ENCODE measurements at places on chromosomes 4 and X.

DNA sequence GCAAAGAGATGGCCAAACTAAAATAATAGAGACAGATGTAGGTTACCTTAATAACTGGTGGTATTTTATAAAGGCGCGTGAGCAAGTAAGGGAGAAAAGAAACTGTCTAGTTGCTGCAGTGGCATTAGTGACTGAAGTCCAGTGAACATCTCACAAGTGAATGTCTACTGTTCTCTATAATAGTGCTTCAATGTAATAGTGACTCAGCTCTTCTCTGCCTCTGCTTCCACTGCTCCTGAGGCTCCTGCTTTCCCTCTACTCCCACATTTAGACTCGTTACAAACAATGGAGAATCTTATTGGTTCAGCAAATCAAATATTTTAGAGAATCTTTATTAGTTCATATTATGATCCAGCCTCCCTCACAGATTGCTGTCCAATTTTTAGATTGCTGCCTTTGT, 779.1 kb upstream of the HTR2C start:
- DNase-seq: no peak

DNA sequence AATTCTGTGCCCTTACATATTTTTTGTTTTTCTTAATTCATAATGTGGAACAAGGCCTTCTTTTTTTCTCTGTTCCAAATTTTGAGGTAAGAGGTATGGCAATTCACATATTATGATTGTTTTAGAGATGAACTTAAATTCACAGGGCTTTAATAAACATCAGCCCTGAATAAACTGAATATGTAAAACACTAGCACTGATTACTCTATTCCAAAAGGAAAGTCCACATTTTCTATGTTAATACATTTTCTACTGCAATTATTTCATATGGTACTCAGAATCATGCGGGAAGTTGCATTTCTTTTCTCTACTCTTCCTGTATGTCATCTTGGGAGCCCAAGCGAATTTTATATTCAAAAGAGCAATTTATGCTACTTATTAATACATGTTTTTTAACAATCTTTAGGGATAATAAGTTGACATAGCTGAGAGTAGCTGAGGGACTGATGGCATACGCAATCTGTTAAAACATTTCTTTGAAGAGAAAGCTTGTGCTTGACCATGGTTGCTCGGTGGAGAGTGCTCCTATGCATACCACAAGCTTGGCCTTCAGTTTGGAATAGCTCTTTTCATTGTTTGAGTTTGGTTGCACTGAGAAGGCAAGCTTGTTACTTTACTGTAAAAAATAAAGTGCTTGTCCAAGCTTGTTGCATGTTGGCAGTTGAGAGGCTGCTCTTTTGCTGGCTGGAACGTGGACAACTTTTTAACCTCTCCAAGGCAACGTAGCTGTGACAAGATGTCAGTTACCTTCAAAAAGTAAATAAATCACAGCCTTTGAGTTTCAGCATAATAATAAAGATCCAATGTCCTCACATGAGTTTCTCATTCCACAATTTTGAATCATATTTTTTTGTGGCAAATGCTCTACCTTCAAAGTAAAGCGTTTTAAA, 196.3 kb upstream of the SPRY1 start:
- no peak for DNase-seq

DNA sequence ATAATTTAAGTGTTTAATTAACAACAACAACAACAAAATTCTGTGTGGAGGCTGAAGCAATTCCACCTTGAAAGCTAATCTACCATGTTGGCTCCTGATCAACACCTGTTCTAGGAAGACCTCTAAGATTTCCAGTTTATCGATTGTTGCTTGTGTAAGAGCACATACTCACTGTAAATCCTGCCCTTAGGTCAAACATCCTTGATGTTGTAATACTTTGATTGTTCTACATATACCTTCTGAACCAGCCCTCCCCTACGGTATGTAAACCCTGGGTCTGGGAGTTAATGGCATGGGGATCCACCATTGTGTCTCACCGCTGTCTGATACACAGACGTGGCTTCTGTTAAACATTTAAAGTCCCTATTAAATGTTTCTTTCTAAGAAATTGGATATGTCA, 73.2 kb downstream of the RASL11B start:
- DNase-seq: no peak

DNA sequence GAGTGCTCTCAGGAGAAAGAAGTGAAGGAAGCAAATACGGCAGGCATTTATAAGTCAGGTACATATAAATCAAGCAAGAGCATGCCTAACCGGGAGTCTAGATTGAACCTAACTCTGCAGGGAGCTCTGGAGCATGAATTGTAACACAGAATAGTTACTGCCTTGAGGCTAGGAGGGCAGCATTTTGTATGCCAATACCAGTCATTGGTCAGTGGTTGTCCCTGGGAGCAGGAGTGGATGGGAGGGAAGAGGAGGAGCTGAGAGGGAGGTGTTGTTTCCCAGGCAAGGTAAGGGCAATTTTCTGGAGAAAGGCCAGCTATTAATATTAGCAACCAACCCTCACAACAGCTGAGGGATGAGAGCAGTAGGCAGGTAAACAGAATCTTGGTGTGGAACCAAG, 224.7 kb upstream of the DCAF8L1 start:
- DNase-seq: no peak

- DNase-seq: no peak
Observed at GRCh38 chrX:108426262-108426661, 12.0 kb downstream of the COL4A6 start.

- DNase-seq: no peak
Observed at GRCh38 chr4:39621582-39621981, 17.1 kb downstream of the SMIM14 start.

DNA sequence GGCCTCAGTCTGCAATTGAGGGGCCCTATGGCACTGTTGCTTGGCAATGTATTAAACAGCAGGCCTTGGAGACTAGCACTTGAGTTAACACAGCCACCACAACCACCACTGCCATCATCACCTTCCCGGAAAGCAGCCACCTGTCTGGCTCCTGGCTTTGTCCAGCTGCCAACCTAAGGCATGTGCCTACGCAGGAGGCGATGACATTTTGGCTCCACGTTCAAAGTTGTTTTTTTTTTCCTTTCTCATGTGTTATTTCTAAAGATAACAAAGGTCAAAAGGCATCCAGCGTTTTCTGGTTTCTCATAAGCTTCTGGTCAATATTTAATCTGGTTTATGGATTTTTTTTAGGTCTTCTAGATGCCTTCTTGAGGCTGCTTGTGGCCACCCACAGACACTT, 7.5 kb downstream of the CLDN2 start:
- DNase-seq: no peak

DNA sequence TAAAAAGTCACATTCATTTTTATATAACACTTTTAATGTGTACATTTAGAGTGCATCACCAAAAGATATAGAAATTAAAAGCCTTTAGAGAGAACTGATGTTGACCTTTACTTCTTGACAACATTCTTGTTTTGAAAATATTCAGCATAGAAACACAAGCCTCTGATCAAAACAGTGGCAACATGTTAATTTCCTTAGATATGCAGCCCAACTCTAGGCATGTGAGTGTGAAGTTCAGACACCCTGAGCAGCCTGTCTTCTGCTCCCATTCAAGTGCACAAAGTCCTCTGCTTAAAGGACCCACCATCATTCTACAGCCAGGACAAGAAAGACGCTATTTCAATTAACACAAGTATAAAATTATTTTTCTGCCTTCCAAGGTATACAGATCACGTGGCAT, 60.0 kb downstream of the PPP3CA start:
- no peak for DNase-seq

- no peak for DNase-seq
Observed at GRCh38 chrX:111470681-111471403, 40.6 kb upstream of the SERTM2 start.

DNA sequence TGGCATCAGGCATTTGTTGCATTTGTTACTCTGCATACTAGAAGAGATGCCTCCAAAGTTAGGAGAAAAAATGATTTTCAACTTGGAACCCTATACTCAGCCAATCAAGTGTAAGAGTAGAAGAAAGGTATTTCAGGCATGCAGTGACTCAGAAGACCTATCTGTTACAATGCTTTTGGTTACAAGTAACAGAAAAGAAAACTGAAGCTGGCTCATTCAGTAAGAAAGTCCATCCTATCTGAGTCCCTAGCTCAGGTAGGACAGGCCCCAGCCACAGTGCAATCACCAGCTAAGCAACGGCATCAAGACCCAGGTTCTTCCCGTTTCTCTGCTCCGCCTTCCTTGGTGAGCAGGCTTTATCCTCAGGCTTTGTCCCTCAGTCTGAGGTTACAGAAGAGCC, 23.3 kb downstream of the MECP2 start:
- no peak for DNase-seq

DNA sequence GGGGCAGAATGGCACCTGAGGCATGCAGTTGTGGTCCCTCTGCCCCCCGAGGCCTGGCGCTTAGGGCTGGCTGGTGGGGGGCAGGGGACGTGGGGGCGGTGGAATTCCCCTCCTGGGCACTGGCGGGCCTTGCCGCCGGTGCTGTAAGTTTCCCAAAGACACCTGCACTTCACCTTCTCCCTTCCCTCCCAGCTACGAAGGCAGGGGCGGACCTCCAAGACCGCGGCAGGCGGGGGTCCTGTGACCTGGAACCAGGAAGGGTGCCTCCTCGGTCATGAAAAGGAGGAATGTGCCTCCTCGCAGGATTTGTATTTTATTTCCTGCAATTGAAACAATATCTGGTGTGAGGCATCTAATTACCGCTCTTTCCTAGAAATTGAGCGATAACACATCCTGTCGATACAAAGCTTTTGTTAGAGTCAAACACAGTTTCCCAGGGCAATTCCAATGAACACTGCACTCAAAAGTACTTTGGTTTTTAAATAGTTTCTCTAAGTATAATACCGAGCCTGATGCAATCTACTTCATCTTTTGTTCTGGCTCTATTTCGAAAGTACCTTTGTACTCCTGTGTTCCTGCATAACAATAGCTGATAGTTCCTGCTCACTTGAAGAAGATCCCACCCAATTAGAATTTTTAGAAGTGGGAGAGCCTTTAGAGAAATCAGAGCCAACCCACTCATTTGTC, 12.3 kb upstream of the ADRA2C start:
- no peak for DNase-seq

- DNase-seq: no peak
Observed at GRCh38 chr4:146159384-146160058, 16.0 kb upstream of the LSM6 start.

DNA sequence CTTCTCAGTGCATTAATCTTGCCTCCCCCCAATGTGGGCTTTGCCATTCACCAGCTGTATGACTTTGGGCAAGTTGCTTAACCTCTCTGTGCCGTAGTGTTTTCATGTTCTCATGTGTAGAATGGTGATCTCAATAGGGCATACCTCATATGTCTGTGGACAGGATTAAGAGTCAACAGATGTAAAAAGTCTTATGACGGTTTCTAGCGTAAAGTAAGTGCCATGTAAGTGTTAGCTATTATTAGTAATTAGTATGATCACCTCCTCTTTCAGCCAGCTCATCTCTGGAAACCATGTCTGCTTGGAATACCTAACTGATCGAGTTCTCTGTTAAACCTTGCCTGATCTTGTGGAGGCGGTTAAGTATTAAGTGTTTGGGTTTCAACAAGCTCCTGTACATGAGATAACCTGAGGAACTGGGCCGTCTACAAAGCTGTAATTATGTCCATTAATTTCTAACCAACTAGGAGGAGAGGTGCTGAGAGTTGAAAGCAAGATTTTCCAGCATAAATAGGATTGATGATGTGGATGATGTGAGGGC, 66.3 kb downstream of the TSC22D3 start:
- no peak for DNase-seq

- DNase-seq: no peak
Observed at GRCh38 chr4:12579172-12579571, 905.0 kb downstream of the RAB28 start.

DNA sequence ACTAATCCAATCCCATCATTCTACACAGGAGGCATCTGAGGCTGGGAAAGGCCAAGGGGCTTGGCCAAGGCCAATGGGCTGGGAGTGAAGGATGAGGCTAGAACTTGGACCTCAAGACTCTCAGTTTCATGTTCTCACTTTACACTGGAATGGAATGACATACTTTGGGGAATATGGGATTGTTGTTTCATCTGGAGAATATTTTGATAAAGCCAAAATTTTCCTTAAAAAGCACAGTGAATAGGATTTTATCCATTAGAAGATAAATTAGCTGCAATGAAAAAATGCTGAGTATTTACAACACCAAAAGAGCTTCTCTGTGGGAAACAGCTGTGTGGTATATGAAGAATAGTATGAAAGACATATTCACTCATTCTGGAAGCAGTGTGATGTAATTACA, 29.3 kb downstream of the SMIM20 start:
- no peak for DNase-seq

DNA sequence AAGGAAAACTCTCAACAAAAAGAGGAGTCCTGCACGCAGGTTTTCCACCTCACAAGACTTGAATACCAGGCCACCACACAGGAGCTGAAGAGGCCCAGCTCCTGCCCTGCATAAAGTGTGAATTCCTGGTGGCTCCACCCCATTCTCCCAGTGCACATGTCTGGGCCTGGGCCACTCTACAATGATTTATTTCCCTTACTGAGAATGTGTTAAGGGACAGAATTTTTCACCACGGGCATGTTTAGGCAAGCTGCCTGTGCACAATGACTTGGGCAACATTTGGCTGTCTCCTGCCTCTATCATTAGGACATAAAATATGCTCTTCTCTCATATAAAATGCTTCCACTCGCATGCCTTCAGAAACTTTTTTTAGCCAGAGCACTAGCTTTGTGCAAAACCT, 197.1 kb downstream of the SLC7A11 start:
- no peak for DNase-seq

DNA sequence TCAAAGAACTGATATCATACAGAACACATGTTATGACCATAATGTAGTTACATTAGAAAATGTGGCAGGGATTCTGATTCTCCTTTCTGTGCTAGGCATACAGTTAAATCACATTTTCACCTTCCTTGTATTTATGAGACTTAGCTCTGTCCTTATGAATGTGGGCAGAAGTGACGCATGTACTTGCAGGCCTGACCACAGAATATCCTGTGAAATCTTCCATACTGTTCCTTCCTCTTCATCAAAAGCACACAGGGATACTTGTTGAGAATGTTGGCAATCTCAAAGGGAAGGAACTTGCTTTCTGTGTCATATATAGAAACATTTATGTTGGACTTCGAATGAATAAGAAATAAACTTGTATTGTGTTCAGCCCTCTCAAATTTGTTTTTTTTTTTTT, 17.2 kb upstream of the MYOZ2 start:
- DNase-seq: no peak
